ENCODE measurements at places on chromosomes 6 and 20. TPM values are rescaled to one million over a fixed set of nuclear protein-coding genes. Genes with fewer than 3 reads are reported as not detected.

- no peak for DNase-seq
These were observed 97.2 kb upstream of the MAP7 start for GRCh38 chr6:136647363-136647852.

GRCh38 chr6:5781019-5781418, 225.7 kb downstream of the NRN1 start:
- DNase-seq = no peak

GRCh38 chr6:132062626-132063025, 111.5 kb upstream of the CCN2 start:
- no peak for DNase-seq

DNA sequence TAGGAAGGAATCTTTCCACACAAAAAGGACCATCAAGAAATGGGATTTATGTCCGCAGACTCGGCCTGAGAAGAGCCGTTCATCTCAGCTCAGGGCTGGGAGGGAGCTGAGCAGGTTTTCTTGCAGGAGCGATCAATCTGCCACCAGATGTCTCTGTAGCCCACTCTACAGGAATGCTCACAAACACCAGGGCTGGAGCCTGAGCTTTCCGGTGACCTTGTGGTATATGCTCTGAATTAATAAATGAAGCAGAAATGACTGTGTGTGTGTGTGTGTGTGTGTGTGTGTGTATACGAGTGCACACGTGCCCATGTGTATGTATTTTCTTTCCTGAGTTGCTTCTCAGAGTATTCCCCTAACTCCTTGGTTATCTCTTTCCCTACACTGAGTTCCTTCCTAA, 12.0 kb downstream of the CD83 start:
- DNase-seq = no peak

DNA sequence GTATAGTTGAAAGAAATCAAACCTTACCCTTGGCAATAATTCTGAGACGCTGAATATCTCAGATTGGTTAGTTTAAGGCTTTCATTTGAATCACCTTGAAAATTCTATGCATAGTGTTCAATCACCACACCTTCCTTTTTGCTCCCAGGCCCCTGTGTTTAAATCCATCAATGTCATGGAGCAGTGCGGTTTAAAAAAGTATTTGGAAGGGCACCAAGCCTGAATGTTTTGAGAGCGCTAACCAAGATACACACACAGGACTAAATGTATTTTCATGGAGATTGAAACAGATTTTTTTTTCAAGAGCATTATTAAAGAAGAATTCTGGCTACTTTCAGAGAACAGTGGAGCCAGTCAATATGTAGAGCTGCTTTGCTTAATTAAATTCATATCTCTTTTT, 195.7 kb downstream of the CENPW start:
- DNase-seq = no peak

The GSTA2 gene
- not detected for total RNA-seq

The RCAN2 gene
- total RNA-seq = 273 TPM

The PTGIS gene
- 24.2 TPM for total RNA-seq

The SNPH gene
- 8.5 TPM for total RNA-seq
